ENCODE measurements at places on chromosomes 7 and 10.

DNA sequence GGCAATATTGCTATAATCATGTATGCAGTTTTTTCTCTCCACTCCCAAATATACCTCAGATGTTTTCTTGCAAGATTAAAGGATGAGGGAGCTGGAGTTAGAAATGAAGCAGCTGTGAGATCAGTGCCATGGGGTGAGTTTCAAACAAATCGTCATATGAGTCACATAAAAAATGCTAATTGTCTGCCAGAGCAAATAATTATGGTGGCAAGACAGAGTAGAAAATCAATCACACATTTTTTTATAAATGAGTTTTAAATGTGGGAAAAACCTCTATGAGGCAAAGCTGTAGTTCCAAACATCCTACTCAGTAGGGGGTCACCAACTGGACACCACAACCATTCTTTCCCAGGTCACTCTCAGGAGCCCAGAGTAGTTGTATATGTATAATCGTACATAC is 55.3 kb downstream of the CH25H start:
- no peak for DNase-seq

DNA sequence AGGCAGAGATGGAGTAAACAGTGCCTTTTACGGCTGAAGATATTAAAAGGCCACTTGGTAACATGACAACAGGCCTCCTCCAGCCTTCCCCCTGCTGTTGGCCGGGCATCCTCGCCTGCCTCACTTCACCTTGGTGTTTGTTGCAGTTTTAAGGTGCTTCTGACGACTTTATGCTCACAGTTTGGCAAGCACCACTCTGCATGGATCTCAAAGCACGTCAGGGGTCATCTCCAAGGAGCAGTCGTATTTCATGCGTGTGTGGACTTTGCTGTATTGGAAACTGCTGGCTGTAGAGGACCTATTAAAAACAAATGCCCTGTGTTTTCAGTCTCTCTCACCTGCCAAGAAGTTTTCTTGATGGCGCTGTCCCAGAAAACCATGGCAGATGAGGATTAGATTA is 483.1 kb downstream of the RPS24 start:
- DNase-seq, result no peak

DNA sequence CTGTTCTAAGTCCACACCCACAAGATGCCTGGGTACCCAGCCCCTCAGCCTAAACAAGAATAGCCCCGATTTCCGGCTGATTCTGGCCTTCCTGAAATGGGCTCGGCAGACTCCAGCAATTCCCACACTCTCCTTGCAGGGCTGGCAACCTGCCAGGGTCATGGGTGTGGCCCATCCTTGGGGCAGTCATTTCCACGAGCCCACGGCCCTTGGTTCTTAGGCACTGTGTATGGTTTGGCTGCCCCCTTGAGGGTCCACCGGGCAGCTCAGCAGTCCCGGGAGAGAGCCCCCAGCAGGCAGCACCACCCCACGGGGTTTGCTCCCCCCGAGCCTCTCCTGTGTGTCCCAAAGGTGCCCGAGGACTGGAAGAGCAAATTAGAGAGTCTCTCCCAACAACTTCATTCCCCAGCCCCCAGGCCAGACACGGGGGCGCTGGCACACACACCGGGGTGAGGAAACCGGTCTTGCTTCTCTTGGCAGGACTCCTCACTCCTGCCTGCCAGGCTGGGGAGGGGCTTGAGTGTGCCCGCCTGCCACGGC is 142.2 kb downstream of the EMX2 start:
- no peak for DNase-seq

DNA sequence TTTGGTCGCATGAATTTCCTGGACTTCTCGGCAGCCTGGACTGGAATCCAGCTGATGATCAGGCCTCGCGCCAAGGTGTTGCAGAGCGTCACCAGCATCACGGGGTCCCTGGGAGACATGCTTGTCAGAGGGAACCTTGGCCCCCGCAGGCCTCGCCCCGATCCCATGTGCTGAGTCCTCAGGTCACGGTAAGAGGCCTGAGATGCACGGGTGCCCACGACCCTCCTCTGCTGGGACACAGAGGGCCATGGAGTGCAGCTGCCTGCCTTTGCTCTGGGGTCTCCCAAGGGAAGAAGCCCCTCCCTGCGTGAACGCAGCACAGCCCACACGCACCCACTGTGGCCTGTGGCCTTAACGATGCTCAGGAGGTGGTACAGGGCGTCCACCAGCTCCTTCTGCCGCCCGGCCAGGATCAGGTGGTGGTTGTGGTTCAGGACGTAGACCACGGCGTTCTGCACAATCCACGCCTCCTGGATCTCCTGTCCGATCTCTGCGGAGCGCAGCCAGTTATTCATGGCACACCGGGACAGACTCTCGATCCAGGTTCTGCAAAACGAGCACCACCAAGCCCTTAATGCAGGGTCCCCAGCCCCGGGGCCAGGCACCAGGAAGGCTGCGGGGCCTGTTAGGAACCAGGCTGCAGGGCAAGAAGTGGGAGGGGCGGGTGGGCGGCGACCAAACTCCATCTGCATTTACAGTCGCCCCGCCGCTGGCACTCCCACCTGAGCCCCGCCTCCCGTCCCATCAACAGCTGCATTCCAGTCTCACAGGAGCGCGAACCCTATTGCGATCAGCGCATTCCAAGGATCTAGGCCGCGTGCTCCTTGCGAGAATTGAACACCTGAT is 29.4 kb downstream of the CFAP46 start:
- DNase-seq, result no peak

GRCh38 chr10:113399065-113399464 is 153.8 kb upstream of the HABP2 start:
- DNase-seq, result no peak

- peak; percentile 66 for DNase-seq
Observed at GRCh38 chr10:101041252-101041761, 10.3 kb downstream of the SFXN3 start.

GRCh38 chr10:85100495-85100894 is 772.1 kb downstream of the CCSER2 start:
- no peak for DNase-seq

GRCh38 chr7:132825932-132826835 is 249.9 kb upstream of the PLXNA4 start:
- DNase-seq, result no peak

- no peak for DNase-seq
Observed at GRCh38 chr7:125406111-125406510, 476.5 kb upstream of the POT1 start.

- DNase-seq, result no peak
Observed at GRCh38 chr10:110916554-110917346, 2.2 kb downstream of the BBIP1 start.

GRCh38 chr7:132211971-132212370 is 364.3 kb downstream of the PLXNA4 start:
- DNase-seq, result no peak

DNA sequence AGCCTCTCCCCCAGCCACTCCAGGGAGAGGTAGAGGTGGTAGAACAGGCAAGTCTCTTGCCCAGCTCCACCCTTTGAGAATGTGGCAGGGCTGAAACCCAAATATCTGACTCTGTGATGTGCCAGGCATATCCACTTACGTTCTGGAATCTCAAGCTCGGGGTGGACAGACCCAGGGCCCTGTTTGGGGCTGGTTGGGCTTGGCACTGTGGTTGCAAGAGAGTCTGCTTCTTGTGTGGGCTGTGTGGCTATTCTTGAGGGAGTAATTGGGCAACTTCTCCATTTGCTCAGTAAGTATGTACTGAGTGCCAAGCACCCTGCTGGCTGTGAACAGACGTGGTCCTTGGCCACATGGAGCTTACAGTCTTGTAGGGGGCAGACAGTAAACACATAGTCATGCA is 4.7 kb downstream of the UBTD1 start:
- DNase-seq, result no peak

DNA sequence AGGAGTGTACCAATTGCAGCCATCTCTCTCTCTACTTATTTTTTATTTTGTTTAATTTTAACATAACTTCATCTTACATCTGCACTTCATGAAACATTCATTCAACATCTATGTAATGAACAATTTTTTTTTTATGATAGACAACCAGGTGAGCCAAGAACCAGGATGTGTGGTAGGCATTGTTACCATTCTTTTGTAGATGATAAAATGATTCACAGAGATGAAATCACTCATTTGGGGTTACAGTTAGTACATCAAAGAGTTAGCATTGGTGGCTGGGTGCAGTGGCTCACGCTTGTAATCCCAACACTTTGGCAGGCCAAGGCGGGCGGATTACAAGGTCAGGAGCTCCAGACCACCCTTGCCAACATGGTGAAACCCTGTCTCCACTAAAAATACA is 127.8 kb downstream of the HDAC9 start:
- no peak for DNase-seq

GRCh38 chr10:11499425-11500071 is 111.9 kb downstream of the USP6NL start:
- DNase-seq, result no peak

DNA sequence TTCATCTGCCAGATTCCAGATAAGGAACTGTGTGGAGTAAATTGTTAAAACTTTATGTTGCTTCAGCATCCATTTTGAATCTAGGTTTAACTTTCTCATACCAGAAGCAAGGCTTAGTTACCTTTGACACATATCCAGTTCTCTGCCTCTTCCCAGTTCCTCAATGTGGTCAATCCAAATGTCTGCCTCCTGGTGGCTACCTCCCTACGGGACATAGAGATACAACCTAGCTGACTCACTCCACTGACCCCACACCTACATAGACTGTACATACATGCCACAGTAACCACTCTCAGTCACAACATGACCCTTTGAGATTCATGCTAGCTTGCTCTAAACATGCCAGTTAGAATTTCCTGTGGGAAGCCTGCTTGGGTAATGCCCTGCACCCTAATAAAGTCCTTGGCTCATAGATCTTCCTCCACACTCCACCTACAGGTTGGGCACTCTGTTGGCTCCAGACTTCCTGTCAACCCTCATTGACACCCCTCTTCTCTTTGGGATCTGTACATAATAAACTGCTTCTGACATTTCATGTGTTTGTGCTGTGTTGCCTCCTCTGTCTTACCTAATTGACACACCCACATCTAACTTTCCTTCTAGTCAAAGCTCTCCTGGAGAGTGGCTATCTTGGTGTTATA is 278.1 kb downstream of the HTR7 start:
- no peak for DNase-seq

GRCh38 chr7:1992554-1992953 is 240.2 kb downstream of the MAD1L1 start:
- no peak for DNase-seq

- no peak for DNase-seq
Observed at GRCh38 chr7:43851805-43852204, 17.5 kb downstream of the MRPS24 start.

- DNase-seq, result no peak
Observed at GRCh38 chr10:53331460-53331859, 558.9 kb upstream of the MBL2 start.

DNA sequence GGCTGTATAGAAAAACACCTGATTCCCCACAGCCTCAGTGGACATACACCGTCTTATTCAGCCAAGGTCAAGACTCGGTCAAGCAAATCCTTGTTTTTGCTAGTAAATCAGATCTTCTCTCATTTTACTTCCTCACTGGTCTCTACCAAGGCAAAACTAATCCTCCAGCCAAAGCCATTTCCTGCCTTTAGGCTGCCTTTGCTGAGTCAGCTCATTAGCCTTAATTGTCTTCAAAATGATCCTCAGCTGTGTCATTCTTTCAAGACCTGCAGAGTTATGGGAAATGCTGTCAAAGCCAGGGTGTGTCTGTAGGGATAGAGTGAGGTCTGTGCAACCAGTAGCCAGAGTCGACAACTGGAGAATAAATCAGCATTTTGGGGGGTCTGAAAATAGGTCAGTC is 107.2 kb upstream of the FAM180A start:
- DNase-seq, result no peak

- DNase-seq, result no peak
Observed at GRCh38 chr7:142460402-142461117, 202.7 kb upstream of the PRSS58 start.

GRCh38 chr7:35817930-35818329 is 17.1 kb downstream of the SEPTIN7 start:
- no peak for DNase-seq

DNA sequence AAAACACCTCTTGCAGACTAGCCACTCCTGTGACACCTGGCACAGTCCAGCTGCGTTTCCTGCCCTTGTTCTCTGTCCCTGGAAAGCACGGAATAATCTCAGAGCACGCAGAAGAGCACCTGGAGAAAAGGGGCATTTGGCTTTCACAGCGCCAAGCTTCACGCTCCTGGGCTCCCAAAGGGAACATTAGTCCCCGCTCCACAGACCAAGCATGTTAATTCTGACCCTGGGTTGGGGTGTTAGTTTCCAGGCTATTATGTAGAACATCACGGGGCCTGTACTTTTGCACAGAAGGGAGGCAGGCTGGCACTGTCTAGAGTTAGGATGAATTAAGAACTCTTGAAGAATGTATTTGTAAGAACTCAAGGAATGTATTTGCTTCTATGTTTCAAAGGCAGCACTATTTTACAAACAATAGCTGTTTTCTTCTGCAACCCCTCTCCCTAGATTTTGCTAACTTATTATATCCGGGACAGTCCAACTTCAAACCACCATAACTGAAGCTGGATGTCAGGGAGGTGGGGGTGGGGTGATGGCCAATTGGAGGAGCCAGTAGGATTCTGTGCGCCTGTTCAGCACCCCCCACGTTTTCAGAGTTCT is 62.2 kb upstream of the TRIM8 start:
- DNase-seq, result no peak

DNA sequence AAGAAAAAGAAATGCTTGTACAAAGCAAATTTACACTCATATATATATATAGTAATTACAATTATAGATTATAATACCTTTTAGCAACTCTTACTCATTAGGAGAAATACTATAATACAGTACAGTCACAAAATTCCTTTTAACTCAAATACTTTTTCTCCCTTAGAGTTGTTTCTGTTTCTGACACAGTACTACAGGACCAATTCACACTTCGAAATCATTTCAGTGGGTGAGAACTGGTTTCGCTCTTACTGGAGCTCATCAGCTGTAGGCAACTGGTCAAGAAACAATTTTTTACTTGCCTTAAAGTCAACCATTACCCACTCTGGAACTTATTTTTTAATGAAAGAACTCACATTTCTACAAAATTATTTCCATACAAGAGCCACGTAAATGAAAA is 6.0 kb downstream of the CCDC186 start:
- no peak for DNase-seq

- no peak for DNase-seq
Observed at GRCh38 chr10:75303045-75303777, 67.5 kb upstream of the COMTD1 start.

DNA sequence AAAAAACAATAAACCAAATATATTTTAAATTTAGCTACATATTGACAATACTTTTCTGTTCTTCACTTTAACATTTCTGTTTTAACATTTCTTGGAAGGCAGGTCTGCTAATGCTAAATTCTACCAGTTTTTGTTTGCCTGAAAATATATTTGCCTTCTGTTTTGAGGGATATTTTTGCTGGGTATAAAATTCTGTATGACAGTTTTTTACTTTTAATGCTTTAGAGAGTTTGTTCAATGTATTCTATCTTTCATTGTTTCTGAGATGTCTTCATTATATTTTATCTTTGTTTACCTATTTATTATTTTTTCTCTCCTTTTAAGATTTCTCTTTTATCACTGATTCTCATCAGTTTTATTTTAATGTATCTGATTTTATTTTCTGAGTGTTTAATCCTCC is 409.2 kb upstream of the DPP6 start:
- no peak for DNase-seq

GRCh38 chr10:35577926-35578617 is 27.1 kb upstream of the GJD4 start:
- no peak for DNase-seq

- DNase-seq, result no peak
Observed at GRCh38 chr7:156611014-156612010, 29.3 kb upstream of the RNF32 start.

GRCh38 chr10:130027716-130028464 is 63.8 kb upstream of the EBF3 start:
- DNase-seq, result no peak
